ENCODE measurements at places on chromosomes 5 and 9.

DNA sequence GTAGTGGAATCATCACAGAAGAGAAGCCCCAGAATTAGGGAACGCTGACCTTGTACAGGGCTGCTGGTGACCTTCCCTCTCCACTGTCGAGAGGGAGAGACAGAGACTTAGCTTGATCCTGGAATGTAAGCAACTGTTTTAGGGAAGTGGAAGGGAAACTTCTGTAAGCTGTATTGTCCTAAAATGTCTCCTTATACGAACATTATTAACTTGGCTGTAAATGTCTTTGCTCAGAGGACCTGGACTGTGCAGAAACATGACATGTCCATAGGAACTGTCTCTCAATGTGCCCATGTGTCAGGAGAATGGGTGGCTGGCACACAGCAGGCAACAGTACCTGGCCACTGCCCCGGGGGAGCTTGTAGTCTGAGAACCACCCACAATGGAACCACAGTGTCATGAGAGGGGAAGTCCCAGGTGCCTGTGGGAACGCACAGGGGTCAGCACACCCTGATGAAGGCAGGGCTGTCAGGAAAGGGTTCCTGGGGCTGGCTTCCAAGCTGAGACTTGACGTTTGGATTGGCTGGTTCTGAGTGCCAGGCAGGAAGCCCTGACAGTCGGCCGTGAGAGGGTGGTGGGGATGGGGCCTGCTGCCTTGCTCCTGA lies 34.0 kb downstream of the DAP start:
- DNase-seq = no peak

- no peak for DNase-seq
Measured at GRCh38 chr9:19498015-19498414, 89.2 kb downstream of the ACER2 start.

GRCh38 chr5:95799191-95799835 lies 23.2 kb downstream of the GLRX start:
- no peak for DNase-seq

DNA sequence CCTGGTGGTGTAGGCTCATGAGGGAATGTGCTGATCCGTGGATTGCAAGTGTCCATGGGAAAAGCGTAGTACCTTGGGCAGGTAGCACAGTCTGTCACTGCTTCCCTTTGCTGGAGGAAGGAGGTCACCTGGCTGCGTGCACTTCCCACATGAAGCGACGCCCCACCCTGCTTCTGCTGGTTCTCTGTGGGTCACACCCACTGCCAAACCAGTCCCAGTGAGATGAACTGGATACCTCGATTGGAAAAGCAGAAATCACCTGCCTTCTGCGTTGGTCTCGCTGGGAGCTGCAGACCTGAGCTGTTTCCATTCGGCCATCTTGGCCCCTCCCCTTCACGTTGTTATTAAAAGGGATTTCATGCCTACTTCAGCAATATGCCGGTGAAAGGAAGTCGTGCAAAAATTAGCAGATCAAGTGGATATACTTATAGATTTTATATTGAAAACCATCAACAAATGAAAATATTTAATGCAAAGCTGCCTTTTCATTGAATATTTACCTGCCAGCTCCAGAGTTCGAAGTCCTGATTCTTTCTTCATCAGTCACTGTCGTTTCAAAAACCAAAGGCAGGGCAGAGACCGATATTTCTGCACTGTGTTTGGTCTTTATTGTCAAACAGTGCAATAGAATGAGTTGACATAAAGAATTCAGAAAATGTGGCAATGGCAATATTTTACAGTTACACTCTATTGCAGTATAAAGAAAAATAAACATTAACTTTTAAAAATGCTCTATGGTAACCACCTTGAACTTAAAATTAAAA lies 123.2 kb downstream of the JAKMIP2 start:
- DNase-seq = no peak

DNA sequence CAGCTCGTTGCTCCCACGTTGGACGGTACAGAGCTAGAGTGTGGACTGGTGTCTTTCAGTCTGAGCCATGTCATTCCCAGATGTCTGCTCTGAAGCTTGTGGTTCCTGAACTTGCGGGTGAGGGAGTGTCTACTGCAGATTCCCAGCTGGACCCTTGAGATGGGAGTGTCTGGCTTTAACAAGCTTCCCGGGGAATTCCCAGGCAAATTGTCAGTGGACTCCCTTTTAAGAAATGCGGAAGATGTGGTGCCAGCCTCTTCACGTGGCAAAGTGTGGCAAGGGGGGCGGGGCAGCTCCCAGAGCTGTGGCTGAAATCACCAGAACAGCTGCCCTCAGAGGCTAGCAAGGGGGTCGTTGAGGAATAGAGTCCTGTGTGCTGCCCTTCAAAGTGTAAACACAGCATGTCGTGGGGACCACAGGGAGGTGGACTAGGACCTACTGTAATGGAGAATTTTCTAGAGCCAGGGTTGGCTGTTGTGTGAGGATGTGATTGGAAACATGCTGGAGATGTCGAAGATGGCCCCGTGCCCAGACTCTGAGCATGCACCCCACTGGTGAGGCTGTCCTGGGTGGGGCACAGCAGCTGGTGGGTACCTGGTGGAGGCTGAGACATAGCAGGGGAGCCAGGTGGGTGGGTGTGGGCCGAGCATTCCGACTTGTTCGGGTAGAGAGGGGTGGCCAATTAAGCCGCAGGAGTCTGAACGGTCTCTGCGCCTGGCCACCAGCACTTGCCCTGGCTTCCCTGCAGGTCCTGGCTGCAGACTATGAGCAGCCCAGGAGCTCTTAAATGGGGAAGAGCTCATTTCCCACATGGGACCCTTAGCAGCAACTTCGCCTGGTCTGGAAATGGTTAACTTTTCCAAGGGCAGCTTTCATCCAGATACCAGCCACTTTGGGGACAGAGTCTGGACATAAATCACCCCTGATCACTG lies 37.4 kb downstream of the PRRX2 start:
- no peak for DNase-seq

GRCh38 chr5:157050050-157050449 lies 8.9 kb downstream of the HAVCR1 start:
- DNase-seq = no peak

DNA sequence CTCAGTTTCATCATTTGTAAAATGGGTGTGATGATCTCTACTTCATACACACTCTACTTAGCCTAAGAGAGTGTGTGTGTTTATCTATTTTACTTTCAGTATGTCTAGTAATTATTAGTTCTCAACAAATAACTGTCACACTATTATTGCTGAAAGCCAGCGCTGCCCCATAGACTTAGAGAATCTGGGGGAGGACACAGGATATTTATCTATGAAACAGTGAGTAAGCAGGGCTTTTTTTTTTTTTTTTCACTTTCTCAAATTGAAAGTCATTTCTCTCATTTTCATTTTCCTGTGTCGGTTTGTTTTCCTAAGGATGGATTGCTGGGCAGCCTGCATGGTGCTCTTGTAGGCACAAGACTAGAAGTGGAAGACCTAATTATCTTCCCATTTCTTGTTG lies 248.4 kb upstream of the RPS23 start:
- no peak for DNase-seq

GRCh38 chr9:92393686-92394085 lies 10.7 kb downstream of the OGN start:
- no peak for DNase-seq

GRCh38 chr5:130050585-130050984 lies 146.3 kb downstream of the CHSY3 start:
- DNase-seq = no peak

- no peak for DNase-seq
Measured at GRCh38 chr5:117435203-117435602, 860.6 kb upstream of the SEMA6A start.

DNA sequence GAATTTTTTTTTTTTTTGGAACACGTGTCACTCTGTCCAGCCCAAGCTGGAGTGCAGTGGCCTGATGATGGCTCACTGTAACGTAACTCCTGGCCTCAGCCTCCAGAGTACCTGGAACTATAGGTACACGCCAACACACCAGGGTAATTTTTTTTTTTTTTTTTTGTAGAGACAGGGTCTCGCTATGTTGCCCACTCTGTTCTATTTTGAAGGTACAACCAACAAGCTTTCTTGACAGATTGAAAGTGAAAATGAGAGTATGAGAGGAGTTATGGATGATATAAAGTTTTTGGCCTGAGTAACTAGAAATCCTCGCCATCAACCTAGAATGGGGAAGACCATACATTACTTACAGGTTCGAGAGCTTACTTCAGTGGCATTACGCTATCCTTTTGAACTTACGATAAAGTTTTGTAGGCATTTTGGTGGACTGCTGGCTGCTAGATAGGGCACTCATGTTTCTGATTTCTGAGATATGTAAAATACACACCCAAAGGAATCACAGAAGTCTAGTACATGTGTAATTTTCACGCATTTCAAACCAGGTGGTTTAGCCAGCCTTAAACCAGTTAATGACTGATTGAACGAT lies 806 bp upstream of the CDC42SE2 start:
- DNase-seq = no peak

- no peak for DNase-seq
Measured at GRCh38 chr5:77558266-77558665, 66.2 kb upstream of the WDR41 start.

GRCh38 chr5:53084546-53085255 lies 24.9 kb downstream of the MOCS2 start:
- DNase-seq = no peak

GRCh38 chr9:125433461-125434011 lies 171.9 kb downstream of the GAPVD1 start:
- no peak for DNase-seq

DNA sequence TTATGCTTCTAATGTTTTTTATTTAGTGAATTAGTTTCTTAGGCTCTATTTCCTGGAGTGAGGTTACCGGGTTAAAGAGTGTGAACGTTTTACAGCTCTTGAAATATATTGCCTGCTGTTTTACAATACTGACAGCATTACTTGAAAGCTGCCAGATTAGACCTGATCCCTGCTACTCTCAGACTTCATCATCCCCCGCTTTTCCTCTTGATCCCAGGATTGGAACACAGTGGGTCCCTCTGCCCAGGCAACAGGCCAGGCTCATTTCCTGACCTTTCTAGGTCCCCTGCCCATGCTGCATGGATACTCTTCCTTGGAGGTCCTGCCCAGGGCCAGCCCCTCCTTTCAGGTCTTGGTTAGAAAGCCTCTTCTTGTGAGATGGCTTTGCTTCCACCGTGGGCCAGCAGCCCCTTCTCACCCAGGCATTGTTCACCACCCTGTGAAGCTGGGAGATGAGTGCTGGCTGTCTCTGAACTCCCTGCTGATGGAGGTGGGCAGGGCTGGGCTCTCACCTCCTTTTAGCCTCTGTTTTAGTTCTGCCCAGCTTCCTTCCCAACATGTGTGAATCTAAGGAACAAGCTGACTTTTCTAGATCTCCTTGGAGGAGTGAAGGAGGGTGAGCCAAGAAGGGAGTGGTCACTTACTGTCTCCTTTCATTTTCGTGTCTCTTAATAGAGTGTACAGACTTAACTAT lies 15.5 kb upstream of the FAM120AOS start:
- no peak for DNase-seq

DNA sequence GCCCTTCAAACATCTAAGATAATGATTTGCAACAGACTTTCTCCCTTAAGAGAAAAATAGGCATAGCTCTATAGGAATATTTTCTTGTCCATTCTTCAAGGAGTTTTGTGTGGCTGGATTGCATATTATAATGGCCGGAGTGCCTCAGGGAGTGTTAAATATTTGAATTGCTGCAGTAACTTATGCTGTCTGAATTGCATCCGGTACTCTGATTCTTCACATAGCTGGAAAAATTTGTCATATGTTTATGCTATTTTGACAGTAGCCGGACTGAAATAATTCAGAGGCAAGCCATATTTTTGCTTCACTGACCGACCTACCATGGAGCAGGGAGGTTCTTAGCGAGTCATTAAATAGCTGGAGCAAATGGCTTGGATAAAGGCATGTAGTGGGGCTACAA lies 621.0 kb downstream of the ACTL7B start:
- DNase-seq = no peak

- DNase-seq = peak; percentile 84
Measured at GRCh38 chr5:181243564-181244343, at the start of gene RACK1. Gene RACK1 (minus strand): TSS chr5:181243906. CDS start chr5:181243800, 106 bp downstream.

DNA sequence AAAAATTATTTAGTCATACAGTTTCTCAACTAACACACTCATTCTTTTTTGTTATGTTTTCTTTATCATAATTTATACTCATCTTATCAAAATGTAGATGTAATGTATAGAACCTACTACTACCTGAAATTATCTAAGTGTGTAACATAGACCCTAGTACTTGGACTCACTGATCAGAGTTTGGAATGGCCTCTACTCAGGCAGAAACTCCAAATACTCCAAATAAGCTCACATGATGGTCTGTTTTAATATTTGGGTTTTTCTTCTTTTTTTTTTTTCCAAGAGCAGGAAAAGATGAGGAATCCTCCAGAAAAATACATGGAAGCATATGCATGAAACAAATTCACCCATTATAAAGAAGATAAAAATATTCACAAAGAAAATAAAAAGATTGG lies 126.3 kb downstream of the PDE4D start:
- DNase-seq = no peak

GRCh38 chr9:77896938-77897667 lies 134.5 kb downstream of the GNAQ start:
- no peak for DNase-seq

GRCh38 chr5:132259069-132259851 lies 1.8 kb downstream of the PDLIM4 start:
- DNase-seq = no peak

GRCh38 chr5:115850744-115851416 lies 9.1 kb downstream of the AP3S1 start:
- DNase-seq = no peak

DNA sequence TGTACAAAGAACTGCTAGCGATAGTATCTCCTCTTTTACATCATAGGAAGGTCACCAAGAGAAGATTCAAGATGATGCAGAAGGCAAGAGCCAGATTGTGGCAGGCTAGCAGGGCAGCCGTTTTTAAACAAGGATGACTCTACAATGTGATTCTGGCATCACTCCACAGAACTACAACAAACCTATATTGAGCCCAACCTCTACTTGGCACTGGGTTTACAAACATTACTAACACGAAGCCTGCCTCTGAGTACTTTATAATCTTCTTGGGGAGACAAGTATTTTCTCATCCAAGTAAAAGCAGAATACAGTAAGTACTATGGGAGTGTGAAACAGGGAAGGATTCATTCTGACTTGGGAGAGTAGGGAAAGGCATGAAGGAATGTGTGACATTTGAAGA lies 448.6 kb downstream of the ZNF608 start:
- DNase-seq = no peak

- no peak for DNase-seq
Measured at GRCh38 chr5:93967923-93968322, 226.5 kb upstream of the POU5F2 start.

GRCh38 chr5:16229357-16229940 lies 49.9 kb upstream of the MARCHF11 start:
- no peak for DNase-seq

DNA sequence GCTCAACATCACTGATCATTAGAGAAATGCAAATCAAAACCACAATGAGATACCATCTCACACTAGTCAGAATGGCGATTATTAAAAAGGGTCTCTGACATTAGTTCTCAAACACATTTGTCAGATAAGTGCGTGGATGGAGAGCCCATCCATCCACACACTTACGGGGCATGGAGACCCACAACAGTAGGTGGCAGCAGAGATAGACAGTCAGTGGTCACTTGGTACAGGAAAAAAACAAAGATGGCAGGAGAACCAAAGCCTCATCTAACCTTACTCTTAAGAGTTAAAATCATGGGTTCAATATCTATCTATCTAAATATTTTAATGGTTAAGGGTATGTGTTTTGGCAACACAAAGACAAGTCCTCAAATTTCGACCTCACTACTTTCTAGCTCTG lies 1378.7 kb upstream of the C9orf72 start:
- DNase-seq = no peak

All from stimulated activated CD4-positive, alpha-beta T cell treated with anti-CD3 and anti-CD28 coated beads, Interleukin-4, amount 100 ng/mL, for 48 hours (primary cell).